ENCODE measurements at places on chromosomes 16 and 17.

GRCh38 chr17:14305785-14306496 is 5.1 kb downstream of the HS3ST3B1 start:
- no peak for DNase-seq

- DNase-seq, result no peak
Measured at GRCh38 chr16:81797443-81797842, 18.4 kb downstream of the PLCG2 start.

GRCh38 chr17:17042384-17042736 is at the start of gene MPRIP:
MPRIP (plus strand) TSS chr17:17042457; CDS start chr17:17042849, 392 bp downstream.
- DNase-seq, result no peak

GRCh38 chr17:18361837-18362697 is 1.3 kb downstream of the SHMT1 start:
- DNase-seq, result no peak

DNA sequence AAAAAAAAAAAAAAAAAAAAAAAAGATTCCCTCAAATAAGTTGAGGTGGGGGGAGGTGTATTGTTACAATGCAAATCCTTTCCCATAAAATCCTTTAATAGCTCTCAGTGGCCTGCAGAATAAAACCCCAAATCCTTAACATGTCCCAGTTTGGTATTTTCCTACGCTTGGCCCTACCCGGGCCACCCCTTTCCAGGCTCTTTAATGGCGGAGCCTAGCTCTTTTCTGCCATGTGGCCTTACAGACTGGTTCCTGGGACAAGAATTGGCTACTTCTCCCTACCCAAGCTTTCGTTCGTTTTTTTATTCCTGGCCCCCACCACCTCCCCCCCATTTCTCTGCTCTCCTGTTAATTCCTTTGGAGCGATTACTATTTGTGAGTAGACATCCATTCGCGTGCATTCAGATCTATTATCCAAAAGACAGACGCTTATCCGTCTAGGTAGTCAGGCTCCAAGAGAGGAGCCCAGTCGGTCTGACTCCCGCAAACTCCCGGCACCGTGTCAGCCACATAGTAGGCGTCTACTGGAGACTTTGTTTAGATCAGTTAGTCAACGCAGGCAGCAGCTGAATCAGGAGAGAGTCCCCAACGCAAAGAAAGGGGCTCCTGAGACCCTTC is 813 bp upstream of the THAP11 start:
- DNase-seq, result no peak

DNA sequence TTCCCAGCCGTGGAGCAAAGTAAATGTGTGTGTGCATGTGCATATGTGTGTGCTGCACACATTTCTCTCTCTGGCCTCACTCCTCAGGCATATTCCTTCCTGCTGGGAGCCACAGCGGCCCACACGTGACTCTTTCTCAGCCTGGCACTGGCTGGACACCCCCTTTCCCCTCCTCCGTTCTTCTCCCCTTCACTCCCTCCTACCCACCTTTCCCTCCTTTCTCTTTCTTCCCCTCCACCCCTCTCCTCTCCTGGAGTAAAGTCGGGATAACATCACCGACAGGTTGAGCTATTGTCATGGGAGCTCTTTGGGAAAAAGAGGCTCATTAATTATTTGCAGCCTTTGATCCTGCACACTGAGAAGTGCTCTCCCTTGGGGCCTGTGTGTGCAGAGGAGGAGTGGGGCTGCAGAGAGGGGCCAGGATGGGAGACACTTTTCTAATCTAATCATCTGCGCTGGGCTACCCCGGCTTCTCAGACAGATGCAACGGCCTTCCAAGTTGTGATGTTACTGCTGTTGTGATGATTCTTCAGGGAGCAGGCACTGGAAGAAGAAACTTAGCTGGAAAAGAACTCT is 126.3 kb upstream of the HSBP1 start:
- DNase-seq, result no peak

DNA sequence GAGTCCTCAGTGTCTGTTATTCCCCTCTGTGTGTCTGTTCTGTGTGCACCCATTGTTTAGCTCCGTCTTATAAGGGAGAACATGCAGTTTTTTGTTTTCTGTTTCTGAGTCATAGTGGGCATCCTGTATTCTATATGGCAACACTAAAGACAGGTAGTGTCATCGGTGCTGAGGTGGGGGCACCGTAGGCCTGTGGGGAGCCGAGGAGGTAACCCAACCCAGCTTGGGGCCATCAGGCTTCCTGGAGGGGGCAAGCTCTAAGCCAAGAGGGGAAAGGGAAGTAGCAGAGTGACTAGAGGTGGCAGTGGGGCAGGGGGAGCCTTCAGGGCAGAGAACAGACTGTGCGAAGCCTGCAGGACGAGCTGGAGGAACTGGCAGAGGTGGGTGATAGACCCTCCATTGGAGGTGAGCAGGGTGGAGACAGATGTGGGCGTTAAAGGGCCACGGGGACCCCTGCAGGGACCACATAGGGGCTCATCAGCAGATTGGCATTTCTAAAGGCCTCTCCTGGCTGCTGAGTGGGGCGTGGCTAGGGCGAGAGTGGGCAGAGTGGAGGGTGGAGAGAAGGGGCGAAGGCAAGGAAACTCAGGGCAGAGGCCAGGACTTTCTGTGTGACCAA is 36.5 kb downstream of the CPNE2 start:
- no peak for DNase-seq

DNA sequence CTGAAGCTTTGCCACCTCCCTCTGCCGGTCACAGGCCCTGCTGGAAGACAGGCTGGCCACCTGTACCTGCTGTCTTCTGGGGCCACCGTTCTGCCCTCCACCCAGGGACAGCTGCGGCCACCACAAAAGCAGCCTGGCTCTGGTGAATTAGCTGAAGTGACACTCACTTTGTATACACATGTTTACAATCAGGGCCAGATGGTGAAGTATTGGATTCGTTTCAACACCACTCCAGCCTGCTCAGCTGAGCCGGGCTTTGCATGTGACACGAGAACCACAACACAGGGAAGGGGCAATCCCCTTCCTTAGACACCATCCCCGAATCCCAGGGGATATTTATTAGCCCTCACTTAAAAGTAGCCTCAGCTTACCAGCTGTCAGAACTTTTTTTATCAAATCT is 191.5 kb upstream of the RPL38 start:
- no peak for DNase-seq

DNA sequence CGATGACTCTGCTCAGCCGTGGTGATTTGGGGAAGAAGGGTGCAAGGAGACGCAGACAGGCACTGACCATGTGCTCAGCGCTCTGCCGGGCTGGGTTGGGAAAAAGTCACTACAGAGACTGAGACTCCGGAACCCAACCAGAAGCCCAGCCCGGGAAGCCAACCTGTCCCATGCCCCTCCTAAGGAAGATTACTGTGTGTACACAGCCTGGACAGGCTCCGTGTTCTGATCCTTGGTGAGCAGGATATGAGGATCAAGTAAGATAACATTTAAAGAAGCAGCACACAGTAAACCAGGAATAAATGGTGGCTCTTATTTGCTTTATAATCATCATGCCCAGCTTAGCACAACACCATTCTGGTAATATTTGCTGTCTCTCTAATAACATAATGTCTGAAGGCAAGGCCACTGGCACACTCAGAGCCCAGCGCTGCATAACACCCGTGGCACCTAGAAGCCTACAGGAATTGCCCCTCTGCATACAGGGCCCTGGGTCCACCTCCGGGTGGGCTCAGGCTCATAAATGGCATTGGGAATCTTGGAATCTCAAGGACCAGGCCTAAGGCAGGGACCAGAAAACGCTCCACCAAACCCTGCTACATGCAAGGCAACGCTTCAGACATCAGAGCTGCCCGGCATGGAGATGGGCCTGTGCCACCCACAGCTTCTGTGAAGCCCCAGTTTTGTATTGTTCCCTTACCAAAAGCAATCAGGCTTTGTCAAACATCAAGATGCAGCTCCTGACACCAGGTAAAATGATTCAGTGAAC is 113.5 kb downstream of the DYNLRB2 start:
- no peak for DNase-seq

- DNase-seq, result no peak
Measured at GRCh38 chr16:30000735-30001631, 4.9 kb downstream of the INO80E start.

GRCh38 chr17:8957721-8958120 is 7.8 kb downstream of the PIK3R5 start:
- DNase-seq, result no peak

GRCh38 chr16:6157806-6158205 is 1060.2 kb upstream of the EEF2KMT start:
- DNase-seq, result no peak
